ENCODE measurements at places on chromosomes 1 and 21. TPM values are rescaled to one million over a fixed set of nuclear protein-coding genes. Genes with fewer than 3 reads are reported as not detected.

The PCAT6 gene
- 3.8 TPM for total RNA-seq

The CYP4B1 gene
- total RNA-seq = not detected

The GPR52 gene
- total RNA-seq = 0.54 TPM

The PARP1 gene
- 86.3 TPM for total RNA-seq

The CFHR3 gene
- total RNA-seq = 0.42 TPM

The ADAMTS4 gene
- total RNA-seq = 1.2 TPM

The FNDC5 gene
- 2.0 TPM for total RNA-seq

The ASPM gene
- 8.9 TPM for total RNA-seq

The ANXA9 gene
- not detected for total RNA-seq

The DDAH1 gene
- 40.8 TPM for total RNA-seq

The TDRD5 gene
- not detected for total RNA-seq

The TESK2 gene
- total RNA-seq = 4.1 TPM

The CHD1L gene
- 30.3 TPM for total RNA-seq

The NCAM2 gene
- 135 TPM for total RNA-seq

The OPTC gene
- total RNA-seq = not detected

The PSMG1 gene
- total RNA-seq = 49.0 TPM

The OR2T1 gene
- not detected for total RNA-seq

The ACOT11 gene
- 0.35 TPM for total RNA-seq

The SIPA1L2 gene
- total RNA-seq = 14.5 TPM

The SETDB1 gene
- 59.8 TPM for total RNA-seq

The SPRR5 gene
- not detected for total RNA-seq

The DCDC2B gene
- not detected for total RNA-seq

The PPFIA4 gene
- 0.63 TPM for total RNA-seq
